ENCODE measurements at places on chromosomes 4 and X.
A peak's percentile ranks its signal among the peaks of the same experiment; 100 is the strongest.

DNA sequence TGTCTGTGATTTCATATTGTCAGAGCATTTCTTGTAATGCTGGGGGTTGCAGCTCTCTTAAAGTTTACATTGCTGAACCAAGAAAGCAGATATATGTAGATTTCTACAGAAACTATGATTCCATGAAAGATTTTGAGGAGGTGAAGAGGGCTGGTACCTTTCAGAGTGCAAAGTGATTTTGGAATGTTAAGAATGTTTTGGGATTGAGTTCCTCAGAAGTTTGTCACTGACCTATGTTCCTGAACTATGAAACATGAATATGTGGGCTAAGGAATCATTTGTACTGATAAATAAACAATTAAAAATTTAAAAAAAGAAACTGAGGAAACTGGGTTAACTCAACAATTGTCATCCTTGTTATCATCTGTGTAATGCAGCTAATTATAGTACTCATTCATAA lies 12.3 kb upstream of the CHIC2 start:
- H3K27me3 ChIP-seq: peaks cover 14% of the 10 kb centered on the region
- no peak overlapping the region for H3K4me3 ChIP-seq
- H3K27ac ChIP-seq: no peak overlapping the region
- no peaks in the 10 kb centered on the region for H3K4me1 ChIP-seq
- no peaks in the 10 kb centered on the region for H3K36me3 ChIP-seq

DNA sequence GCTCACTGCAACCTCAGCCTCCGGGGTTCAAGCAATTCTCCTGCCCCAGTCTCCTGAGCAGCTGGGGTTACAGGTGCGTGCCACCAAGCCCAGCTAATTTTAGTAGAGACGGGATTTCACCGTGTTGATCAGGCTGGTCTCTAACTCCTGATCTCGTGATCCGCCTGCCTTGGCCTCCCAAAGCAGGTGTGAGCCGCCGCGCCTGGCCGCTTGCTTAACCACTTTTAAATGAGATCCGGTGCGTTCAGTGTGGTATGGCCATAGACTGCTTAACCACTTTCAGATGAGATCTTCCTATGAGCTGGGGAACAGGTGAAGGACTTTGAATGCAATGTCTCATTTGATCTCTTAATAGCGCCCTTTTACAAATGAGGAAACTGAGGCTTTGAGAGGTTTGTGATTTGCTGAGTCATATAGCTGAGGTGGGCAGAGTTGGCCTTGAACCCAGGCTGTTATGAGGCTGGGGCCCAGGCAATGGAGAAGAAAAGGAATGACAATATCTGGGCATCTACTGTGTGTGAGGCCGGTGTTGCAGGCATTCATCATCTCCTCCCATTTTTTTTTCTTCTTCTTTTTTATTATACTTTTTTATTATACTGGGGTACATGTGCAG lies 41.9 kb upstream of the NSG1 start:
- H3K27ac ChIP-seq: no peak overlapping the region
- no peak overlapping the region for H3K4me3 ChIP-seq
- H3K36me3 ChIP-seq: peaks cover 3% of the 10 kb centered on the region
- no peak for DNase-seq
- no peaks in the 10 kb centered on the region for H3K27me3 ChIP-seq

DNA sequence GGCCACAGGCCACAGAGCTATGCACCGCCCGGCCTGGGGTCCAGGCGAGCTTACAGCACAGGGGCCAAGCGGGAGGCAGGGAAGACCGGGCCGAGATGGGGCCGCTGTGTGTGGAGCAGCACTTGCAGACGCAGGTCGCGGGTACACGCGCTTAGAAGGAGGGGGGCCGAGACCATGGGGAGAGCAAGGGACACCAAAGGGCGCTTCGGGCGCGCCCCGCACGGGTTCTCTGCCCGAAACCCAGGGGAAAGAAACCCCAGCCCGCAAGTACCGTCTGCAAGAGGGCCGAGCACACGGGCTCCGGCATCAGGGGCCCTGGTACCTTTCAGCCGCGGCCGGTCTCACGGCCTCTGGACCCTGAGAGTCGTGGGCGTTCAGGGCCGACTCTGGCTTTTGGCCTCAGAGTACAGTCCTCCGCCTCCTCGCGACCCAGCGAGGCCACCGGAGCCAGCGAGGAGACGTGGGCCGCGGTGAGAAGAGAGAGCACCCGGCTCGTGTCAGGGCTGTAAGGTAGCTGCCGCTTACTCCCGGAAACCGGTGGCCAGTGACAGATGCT lies 342 bp downstream of the EOLA2 start:
- peak overlapping the region; percentile 94 for H3K27ac ChIP-seq
- peaks cover 27% of the 10 kb centered on the region for H3K36me3 ChIP-seq
- peak overlapping the region; percentile 91 for H3K4me3 ChIP-seq
- DNase-seq: peak; percentile 19

DNA sequence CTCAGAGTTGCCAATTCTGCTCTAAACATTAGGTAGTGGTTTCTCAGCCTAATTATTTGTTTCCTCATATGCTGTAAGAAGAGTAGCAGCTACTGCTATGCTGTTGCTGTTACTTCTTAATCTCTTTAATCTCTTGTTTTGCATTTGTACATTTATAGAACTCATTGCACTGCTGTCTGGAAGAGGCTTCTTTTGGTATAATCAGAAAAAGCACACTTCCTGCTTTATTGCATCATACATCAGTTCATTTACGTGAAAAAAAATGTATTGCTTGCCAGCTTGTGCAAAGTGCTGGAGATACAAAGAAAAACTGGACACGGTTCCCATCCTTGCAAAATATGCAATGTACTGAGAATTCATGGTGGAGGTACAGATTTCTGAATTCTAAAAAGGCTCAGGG lies 332.0 kb downstream of the GRXCR1 start:
- H3K4me3 ChIP-seq: no peak overlapping the region
- DNase-seq: no peak
- H3K27me3 ChIP-seq: no peaks in the 10 kb centered on the region
- H3K27ac ChIP-seq: no peak overlapping the region
- no peaks in the 10 kb centered on the region for H3K4me1 ChIP-seq

GRCh38 chr4:174627473-174627872 lies 105.2 kb upstream of the HPGD start:
- no peak for DNase-seq
- H3K4me3 ChIP-seq: no peak overlapping the region
- H3K27me3 ChIP-seq: no peaks in the 10 kb centered on the region

- no peak overlapping the region for H3K27ac ChIP-seq
- H3K36me3 ChIP-seq: no peaks in the 10 kb centered on the region
- peaks cover 16% of the 10 kb centered on the region for H3K27me3 ChIP-seq
- DNase-seq: no peak
- H3K4me1 ChIP-seq: peaks cover 8% of the 10 kb centered on the region
Observed at GRCh38 chrX:155966876-155967275, 30.6 kb upstream of the IL9R start.

GRCh38 chr4:140049024-140049848 lies 104.7 kb downstream of the MAML3 start:
- peaks cover 34% of the 10 kb centered on the region for H3K27me3 ChIP-seq
- peak overlapping the region; percentile 36 for H3K27ac ChIP-seq
- no peaks in the 10 kb centered on the region for H3K36me3 ChIP-seq
- H3K4me3 ChIP-seq: peak overlapping the region; percentile 74
- peak; percentile 17 for DNase-seq
- H3K4me1 ChIP-seq: peaks cover 13% of the 10 kb centered on the region

DNA sequence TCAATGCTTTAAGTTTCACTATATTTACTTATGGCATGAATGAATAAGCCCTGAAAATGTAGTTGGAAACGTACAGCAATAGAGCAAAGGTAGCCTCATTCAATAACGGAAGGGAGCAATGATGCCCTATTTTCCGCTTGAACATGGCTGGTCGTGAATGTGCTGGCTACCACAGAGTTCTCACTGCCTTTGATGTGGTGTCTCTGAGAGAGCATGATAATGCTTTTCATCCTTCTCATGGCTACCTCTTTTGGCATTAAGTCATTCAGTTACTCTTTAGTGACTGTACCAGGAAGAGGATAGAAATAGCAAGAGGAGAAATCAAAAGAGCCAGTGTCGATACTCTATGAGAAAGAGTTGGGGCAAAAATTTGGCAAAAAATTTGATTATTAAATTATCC lies 308.0 kb downstream of the PPP3CA start:
- no peaks in the 10 kb centered on the region for H3K27me3 ChIP-seq
- peak overlapping the region; percentile 86 for H3K27ac ChIP-seq

DNA sequence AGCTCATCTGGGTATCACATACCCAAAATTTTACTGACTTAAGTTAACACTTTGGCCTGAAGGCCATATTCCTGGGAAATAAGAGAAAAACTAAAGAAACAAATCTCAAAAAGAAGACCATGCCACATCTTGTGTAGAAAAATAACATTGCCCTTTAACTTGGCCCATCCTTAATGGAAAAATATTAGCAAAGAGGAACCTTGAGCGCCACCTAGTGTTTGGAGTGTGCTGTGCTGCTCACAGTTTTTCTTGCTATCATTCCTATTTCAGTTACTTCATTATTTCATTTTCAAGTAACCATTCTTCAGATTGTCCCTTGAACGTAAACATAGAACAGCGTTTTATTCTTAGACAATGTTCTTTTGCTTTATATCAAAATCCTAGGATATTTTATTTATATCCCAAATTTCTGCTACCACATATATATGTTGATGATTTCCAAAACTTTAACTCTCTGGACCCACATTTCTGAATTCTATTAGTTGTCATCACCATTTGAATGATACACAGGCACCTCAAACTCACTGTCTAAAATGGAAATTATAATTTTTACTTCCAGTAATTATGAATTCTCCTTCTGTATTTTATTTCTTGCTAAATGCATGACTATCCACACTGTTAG lies 999.0 kb upstream of the ADGRL3 start:
- no peak for DNase-seq
- no peaks in the 10 kb centered on the region for H3K27me3 ChIP-seq
- no peaks in the 10 kb centered on the region for H3K4me1 ChIP-seq
- no peaks in the 10 kb centered on the region for H3K36me3 ChIP-seq
- no peak overlapping the region for H3K4me3 ChIP-seq

DNA sequence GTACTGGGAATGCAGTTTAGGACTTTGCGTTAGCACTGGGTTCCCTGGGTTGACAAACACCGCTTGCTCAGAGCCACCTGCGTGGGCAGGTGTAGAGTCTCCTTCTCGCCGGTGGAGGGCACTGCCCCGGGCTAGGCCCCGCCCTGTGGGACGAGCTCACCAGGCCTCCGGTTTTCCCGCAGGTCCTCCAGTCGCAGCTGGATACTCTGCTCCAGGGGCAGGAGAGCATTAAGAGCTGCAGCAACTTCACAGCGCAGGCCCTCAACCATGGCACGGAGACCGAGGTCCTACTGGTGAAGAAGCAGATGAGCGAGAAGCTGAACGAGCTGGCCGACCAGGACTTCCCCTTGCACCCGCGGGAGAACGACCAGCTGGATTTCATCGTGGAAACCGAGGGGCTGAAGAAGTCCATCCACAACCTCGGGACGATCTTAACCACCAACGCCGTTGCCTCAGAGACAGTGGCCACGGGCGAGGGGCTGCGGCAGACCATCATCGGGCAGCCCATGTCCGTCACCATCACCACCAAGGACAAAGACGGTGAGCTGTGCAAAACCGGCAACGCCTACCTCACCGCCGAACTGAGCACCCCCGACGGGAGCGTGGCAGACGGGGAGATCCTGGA lies 49.2 kb upstream of the MND1 start:
- no peaks in the 10 kb centered on the region for H3K4me1 ChIP-seq
- peaks cover 29% of the 10 kb centered on the region for H3K27me3 ChIP-seq
- H3K36me3 ChIP-seq: peaks cover 3% of the 10 kb centered on the region
- DNase-seq: no peak
- H3K27ac ChIP-seq: no peak overlapping the region
- no peak overlapping the region for H3K4me3 ChIP-seq

DNA sequence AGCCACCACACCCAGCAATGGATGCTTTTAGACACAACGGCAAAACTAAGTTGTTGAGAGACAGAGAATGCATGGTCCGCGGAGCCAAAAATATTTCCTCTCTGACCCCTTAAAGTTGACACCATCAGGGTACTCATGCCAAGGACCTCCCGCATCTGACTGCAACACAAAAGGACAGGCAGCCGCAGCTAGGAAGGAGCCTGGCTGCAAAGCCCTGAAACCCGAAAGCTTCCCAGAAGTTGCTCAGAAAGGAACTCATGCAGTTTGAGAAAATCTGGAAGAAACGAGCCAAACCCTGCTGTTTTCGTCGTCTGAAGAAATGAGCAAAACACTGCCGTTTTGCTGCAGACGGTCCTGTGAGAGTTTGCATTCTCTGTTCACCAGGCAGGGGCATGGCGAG lies 16.5 kb downstream of the DHRSX start:
- H3K4me1 ChIP-seq: no peaks in the 10 kb centered on the region
- no peak overlapping the region for H3K4me3 ChIP-seq
- H3K27ac ChIP-seq: no peak overlapping the region
- no peak for DNase-seq
- H3K27me3 ChIP-seq: no peaks in the 10 kb centered on the region

DNA sequence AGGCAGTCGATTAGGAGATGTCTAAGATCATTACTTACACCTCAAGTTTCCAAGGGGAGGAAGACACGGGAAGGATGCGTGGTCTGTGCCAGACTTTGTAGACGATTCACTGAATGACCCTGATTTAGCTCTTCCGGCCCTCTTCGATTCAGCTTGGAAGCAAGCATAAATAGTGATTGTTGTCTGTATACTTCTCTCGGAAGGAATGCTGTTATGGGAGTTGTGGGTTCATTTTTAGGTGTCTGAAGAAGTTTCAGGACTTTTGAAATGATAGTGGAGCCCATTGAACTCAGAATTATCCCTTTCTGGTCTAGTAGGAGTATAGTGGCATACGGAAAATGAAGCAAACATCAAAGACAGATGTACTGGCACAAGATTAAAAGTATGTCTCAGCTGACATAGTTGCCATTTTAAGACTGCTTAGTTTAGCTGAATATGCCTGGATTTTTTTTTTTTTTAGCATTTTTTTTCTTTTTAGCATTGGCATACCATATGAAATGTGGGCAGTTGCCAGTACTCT lies 1.0 kb upstream of the ANKRD17 start:
- peak overlapping the region; percentile 99 for H3K27ac ChIP-seq
- peaks cover 37% of the 10 kb centered on the region for H3K4me1 ChIP-seq
- DNase-seq: no peak
- H3K4me3 ChIP-seq: peak overlapping the region; percentile 99
- no peaks in the 10 kb centered on the region for H3K27me3 ChIP-seq
- peaks cover 33% of the 10 kb centered on the region for H3K36me3 ChIP-seq

GRCh38 chrX:53474707-53475106 lies 40.5 kb upstream of the HSD17B10 start:
- H3K27ac ChIP-seq: no peak overlapping the region
- H3K27me3 ChIP-seq: peaks cover 45% of the 10 kb centered on the region
- no peak overlapping the region for H3K4me3 ChIP-seq
- H3K36me3 ChIP-seq: no peaks in the 10 kb centered on the region

- no peaks in the 10 kb centered on the region for H3K36me3 ChIP-seq
- peaks cover 9% of the 10 kb centered on the region for H3K27me3 ChIP-seq
- peaks cover 4% of the 10 kb centered on the region for H3K4me1 ChIP-seq
- DNase-seq: no peak
- no peak overlapping the region for H3K27ac ChIP-seq
Observed at GRCh38 chrX:2934715-2935710, 5.9 kb upstream of the ARSD start.

GRCh38 chr4:114494246-114494803 lies 104.3 kb upstream of the UGT8 start:
- no peak overlapping the region for H3K4me3 ChIP-seq
- no peak for DNase-seq
- no peaks in the 10 kb centered on the region for H3K36me3 ChIP-seq
- H3K4me1 ChIP-seq: no peaks in the 10 kb centered on the region

Measured in effector memory CD8-positive, alpha-beta T cell (primary cell).